ENCODE measurements at places on chromosomes 6 and 20.

- DNase-seq: no peak
Measured at GRCh38 chr6:124590001-124590400, 372.2 kb upstream of the RNF217 start.

- no peak for DNase-seq
Measured at GRCh38 chr6:68238097-68238601, 396.9 kb upstream of the ADGRB3 start.

- DNase-seq: no peak
Measured at GRCh38 chr6:137791281-137792159, 75.5 kb upstream of the TNFAIP3 start.

DNA sequence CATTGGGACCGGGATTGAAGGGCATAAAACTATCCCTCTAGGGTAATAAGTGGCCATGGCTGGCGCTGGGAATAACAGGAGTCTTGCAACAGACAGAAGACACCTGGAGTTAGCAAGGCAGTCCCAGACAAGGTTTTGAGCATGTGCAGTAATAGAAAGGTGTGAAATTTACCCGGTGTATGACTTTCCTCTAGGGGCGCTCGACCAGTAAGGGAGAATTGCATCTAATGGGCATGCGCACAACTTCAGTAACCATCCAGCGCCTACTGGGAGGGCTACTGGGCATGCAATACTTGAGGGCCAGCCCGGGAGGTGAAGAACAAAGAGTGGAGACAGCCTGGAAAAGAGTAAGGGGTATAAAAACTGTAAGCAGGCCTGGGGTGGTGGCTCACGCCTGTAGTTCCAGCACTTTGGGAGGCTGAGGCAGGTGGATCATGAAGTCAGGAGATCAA is 32.7 kb downstream of the SERPINB6 start:
- DNase-seq: no peak

DNA sequence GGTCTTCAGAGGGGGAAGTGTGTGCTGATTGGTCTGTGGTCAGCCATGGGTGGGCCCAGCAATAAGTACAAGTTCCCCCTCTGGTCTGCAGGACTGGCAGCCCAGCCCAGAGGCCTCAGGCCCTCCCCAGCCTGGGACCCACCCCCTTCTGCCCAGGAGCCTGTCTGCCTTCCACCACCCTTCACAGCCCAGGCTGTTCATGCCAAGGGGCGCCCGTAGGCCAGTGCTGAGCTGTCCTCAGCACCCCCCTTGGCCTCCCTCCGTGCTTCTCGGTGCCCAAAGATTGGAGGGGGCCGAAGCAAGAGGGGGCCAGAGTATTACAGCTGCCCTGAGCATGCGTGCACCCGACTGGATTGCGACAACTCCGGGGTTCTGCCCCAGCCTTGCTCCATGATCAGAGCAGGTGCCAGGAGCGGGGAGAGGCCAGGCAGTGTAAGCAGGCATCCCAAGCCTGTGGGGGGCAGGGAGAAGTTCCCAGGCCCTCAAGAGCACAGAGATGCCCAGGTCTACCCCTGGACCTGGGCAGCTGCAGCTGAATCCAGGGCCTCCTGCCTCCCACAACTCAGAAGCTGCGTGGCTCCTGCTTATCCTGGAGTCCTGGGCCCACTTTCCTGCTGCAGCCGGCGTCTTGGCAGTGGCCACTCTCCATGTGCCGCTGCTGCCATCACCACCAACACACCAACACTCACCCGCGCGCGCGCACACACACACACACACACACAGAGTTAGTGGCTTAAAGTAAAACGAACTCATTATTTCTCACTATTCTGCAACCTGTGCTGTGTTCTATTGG is 33.3 kb downstream of the CST9L start:
- DNase-seq: no peak

DNA sequence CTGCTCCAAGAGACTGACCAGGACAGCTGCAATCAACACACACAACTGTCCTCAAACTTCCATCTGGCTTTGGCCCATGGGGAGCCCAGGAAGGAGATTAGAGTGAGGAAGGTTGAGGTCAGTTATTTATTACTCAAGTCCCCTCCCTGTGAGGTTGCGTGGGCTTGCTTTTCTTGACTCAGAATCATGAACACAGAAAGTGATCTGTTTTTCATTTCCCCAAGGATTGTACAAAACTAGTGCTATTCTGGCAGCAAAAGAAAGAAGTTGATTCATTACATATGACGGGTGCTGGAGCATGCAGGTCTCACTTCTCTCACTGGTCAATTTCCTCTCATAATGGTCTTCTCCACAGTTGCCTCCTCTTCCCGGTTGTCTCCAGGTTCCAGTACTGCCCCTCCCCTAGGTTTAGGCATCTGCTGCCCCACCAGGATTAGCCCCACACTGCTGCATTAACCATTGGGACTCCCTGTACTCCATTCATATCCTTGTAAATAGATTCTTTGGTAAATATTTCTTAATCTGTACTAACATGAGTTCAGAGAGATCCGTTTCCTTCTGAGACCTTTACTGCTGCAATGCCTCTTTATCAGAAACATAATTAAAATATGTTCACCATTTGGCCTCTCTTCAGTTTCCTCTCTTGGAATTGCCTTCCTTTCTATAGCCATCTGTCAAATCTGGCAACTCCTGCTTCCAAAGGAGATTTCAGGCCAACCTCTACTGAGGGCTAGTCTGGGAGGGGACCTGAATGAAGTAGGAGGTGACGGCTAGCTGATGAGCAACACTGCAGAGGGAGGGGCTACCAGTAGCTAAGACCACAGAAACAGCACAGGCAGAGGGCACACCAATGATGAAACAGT is 888.8 kb downstream of the QKI start:
- no peak for DNase-seq

DNA sequence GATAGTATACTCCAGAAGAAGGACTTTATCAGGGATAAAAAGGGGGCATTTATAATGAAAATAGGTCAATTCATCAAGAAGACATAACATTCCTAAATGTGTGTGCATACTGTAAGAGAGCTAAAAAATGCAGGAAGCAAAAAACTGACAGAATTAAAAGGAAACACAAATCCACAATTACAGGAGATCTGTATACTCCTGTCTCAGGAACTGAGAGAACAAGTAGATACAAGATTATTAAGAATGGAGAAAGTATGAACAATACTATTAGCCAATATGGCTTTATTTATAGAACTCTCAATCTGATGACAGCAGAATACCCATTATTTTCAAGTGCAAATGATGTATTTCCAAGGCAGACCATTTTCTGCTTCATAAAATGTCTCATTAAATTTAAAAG is 167.7 kb upstream of the BMP5 start:
- no peak for DNase-seq

DNA sequence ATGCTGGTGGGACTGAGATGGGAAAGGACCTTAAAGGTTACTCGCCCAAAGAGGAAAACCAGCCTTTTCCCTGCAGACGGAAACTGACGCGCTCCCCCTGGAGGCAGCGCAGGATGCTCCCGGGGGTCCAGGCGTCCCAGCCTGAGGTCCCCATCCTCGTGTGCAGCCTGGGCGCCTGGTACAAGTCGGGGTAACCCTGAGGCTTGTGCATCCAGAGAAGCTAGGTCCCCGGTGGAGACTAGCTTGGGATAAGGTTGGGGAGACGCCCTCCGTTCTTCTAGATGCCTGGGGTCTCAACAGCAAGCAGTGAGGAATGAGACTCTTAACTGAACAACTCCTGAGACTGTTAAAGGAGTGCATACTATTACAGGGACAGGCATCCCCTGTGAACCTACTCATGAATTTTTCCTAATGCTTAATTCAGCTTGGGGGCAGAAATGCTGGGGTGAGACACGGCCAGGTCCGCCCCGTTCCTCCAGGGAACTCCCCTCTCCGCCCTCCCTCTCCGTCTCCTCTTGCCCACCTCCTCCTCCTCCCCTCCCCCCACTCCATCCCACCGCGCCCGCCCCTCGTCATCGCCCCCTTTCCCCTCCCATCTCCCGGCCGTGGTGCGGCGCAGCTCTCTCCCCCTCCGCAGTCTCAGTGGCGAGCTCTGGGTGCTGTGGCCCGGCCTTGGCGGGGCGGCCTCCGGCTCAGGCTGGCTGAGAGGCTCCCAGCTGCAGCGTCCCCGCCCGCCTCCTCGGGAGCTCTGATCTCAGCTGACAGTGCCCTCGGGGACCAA is at the start of gene PRSS35:
Gene PRSS35, plus strand, starts transcription at position 634 of the 781 bp plus-strand sequence. CDS start 10,908 bp downstream, outside the sequence.
- DNase-seq: peak; percentile 53

- DNase-seq: no peak
Measured at GRCh38 chr6:36459501-36459900, 16.7 kb downstream of the KCTD20 start.

DNA sequence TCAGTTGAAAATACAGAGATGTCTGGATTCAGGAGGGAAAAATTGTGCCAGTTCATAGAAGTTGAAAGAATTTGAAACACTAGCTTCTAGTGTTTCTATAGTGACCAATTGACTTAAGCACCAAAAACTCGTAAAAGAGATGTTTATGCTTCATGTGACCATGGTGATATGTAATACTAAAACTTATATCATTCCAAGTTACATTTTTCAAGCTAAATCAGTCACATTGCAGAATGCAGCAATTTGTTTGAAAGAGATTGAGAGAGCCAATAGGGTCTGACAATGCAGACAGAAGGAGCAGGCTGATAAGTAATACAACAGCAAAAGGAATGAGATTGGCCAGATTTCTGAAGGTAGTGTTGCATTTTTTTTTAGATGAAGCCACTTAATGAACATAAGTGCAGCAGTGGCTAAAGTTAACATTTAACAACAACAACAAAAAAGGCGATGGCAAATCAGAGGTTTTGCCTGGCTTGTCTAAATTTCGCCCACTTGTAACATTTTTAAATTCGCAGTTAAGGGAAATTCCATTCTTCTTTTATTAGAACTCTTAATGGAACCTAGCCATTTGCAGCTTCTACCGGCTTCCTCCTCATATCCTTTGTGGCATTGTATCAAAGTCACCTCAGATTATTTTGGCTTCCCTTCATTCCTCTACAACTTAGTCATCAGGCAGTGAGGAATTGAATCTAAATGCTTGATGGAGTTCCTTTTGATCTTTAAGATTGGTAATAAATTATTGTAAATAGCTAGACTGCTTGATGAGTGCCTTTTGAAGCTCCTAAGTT is 484.0 kb upstream of the SOX4 start:
- DNase-seq: no peak

DNA sequence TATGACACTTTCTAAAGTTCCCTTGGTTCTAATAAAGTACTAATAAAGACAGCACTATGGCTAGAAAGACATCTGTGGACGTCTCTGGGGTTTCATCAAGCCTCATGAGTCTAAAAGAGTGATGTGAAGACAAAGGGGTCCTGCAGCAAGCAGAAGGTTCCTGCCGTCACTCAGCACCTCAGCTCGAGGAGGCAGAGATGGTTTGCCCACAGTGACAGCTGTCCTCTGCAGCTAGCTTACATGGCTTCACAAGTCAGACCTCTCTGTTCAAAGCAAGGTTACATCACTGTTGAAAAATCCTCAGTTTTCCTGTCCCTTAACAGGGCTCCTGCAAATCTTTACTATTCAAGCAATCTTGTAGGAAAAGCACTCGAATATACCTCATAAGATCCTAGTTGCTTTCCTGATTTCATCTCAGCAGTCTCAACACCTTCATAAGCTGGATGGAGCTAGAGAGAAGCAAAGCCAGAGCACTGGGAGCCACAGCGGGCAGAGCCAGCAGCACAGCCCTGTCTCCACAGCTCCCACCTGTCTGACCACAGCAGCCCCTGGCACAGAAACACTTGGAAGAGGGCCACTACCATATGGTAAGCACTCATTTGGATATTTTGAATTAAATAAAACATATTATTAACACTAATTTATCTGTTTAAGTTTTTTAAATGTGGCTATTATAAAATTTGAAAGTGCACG is 202.3 kb downstream of the GMDS start:
- DNase-seq: no peak

DNA sequence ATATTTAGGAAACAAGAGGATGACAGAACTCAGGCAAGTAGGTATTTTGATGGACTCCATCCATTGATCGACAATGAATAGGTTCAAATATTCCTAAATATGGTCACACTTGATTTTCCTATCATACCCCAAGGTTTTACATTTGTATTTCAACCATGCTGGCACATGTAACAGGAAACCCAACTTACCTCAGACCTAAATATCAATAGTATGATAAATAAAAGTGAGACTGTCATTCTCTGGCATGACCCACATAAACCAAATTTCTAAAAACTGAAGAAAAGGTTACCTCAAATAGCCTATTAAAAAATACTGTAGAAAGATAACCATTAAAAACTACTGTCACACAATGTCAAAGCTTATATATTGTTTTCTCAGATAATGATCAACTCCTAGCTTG is 97.3 kb downstream of the PRDM1 start:
- DNase-seq: no peak

DNA sequence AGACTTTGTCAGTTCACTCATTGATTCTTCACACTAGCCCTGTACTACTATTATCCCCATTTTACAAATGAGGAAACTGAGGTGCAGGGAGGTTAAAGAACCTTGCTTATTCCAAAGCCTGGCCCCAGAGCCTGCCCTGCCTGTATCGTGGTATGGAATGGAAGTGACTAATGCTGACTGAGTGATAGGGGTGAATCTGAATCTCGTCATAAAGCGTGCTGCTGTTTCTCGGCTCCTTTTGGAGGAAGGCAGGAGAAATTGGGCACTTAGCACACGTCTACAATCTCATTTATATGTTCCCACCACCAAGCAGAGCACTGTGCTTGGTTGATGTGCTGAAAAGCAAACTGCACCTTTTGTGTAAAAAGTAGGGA is 17.1 kb downstream of the GFRA4 start:
- DNase-seq: no peak

- no peak for DNase-seq
Measured at GRCh38 chr6:41696788-41697187, 38.6 kb downstream of the TFEB start.

- DNase-seq: no peak
Measured at GRCh38 chr6:152136449-152136825, 329.0 kb downstream of the ESR1 start.

- DNase-seq: no peak
Measured at GRCh38 chr6:145148776-145149175, 586.5 kb downstream of the EPM2A start.

GRCh38 chr6:85493389-85493788 is 43.5 kb downstream of the NT5E start:
- no peak for DNase-seq

DNA sequence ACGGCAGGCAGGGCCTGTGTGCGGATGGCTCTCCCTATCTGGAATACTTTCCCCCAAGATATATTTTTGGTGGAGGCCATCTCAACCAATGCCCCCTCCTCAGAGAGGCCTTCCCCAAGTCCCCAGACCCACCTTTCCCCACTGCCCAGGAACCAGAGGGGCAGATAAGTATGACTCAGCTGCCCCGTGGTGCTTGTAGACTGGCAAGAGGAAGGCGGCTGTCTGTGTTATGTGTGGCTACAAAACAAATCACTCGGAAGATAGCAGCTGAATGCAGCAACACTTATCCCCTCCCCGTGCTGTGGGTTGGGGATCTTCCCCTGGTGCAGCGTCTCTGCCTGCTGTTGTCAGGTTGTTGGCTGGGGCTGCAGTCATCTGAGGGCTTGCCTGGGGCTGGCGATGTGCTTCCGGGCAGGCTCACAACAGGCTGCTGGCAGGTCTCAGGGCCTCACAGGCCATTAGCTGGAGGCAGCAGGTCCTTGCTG is 7.1 kb downstream of the NPEPL1 start:
- DNase-seq: no peak

Measured in NCI-H1694 treated with DMSO at 0.1 percent for 48 hours (cell line).